Stimulated activated CD8-positive, alpha-beta memory T cell treated with anti-CD3 and anti-CD28 coated beads, Interleukin-15, amount 100 ng/mL, for 48 hours (primary cell): ENCODE measurements at places on chromosomes 5 and 9.
A peak's percentile ranks its signal among the peaks of the same experiment; 100 is the strongest.

DNA sequence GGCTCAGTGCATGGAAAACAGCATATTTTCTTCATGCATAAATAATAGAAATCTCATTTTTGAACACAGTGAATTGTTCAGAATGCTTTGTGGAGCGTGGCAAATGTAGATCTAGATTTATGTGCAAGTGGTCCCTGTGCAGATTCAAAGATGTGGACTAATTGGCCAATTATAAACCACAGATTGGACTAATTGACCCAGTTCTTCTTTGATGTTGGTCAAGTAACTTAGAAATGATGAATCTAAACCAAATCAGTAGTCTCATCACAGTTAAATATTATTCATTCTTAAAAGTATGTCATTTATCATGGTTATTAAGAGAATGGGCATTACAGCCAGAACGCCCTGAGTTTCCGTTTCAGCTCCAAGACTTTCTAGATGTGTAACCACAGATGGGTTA lies 11.7 kb upstream of the PDE4D start:
- no peak for DNase-seq

- no peak for DNase-seq
Observed at GRCh38 chr5:77921094-77921768, 145.1 kb upstream of the TBCA start.

- no peak for DNase-seq
Observed at GRCh38 chr5:74446725-74447241, 193.7 kb downstream of the ENC1 start.

GRCh38 chr5:161544350-161544765 lies 2.2 kb downstream of the GABRB2 start:
- DNase-seq: no peak

- DNase-seq: no peak
Observed at GRCh38 chr5:138869763-138870500, 5.2 kb downstream of the LRRTM2 start.

- DNase-seq: no peak
Observed at GRCh38 chr5:169860585-169860984, 119.7 kb downstream of the INSYN2B start.

- DNase-seq: peak; percentile 15
Observed at GRCh38 chr9:33988219-33988890, 60.3 kb downstream of the UBAP2 start.
